ENCODE measurements at places on chromosomes 6 and 20. TPM values are rescaled to one million over a fixed set of nuclear protein-coding genes. Genes with fewer than 3 reads are reported as not detected.

The LRRN4 gene
- 0.51 TPM for total RNA-seq

The BPIFB1 gene
- not detected for total RNA-seq

The GABRR1 gene
- not detected for total RNA-seq

The SLC17A4 gene
- total RNA-seq, result not detected

DNA sequence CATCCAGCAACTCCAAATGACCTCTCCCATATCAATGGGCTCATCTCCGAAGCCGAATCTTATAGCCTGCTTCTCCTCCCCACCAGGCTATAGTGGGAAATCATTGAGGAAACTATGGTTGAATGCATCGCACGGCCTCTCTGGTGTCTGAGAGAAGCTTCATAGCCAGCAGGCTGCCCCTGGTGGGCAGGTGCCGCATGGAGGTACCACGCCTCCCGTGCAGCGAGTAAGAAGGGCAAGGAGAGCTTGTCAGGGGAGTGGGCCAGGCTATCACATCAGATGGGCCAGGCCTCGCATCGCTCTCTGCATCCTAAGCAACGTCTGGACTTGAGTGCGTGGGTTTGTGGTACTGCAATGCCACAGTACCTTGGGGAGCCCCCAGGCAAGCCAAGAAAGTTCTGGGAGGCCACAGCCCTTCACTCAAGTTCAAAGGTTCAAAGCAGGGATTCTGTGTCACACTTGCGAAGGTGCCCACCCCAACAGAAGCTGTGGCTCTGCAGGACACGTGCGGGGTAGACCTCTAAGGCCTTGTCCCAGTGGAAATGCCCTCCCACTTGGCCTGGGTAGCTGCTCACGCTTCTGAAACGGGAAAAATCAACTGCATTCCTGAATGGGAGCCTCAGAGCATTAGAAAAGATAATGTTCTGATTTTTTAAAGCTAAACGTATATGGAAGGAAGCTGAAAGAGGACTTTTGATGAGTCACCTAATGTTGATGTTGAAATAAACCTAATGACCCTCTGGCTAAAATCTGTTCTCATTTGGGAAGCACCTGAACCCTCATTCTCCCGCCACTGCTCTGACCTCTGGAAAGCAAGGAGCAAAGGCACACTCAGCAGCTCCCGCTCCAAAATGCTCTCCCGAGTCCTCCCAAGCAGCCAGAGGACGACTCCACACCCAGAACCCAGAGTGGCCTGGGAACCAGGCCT is 8.4 kb upstream of the IRF4 start:
- DNase-seq, result no peak

GRCh38 chr6:89966913-89967312 is 72.6 kb downstream of the GJA10 start:
- no peak for DNase-seq

DNA sequence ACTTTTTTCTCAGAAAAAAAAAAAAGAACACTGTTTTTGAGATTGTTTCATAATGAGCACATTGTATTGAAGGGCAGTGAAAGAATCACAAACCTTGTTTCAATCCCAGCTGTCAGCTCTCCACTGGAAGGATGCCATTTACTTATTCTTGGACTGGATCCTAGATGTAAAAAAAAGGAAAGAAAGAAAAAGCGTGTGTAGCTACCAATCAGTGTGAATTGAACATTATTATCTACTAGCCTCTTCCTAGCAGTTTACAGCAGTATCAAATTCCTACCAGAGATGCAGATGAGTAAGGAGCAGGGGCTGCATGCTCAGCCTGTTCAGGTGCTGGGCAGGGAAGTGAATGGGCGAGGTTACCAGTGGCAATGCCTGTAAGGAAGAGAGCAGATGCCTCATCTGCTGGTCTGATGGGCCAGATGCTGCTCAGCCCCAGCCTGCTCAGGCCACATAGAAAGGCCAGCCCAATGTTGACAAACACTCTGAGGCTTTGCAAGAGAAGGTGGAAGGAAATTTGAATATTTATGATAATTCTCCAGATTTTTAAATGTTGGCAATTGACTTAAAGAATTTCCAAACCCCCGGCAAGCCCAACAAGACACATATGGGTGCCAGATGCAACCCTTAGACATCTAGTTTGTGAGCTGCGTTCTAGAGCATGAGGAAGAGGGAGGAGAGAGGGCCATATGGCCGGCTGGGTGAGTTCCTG is 189.5 kb downstream of the IBTK start:
- peak; percentile 33 for DNase-seq

DNA sequence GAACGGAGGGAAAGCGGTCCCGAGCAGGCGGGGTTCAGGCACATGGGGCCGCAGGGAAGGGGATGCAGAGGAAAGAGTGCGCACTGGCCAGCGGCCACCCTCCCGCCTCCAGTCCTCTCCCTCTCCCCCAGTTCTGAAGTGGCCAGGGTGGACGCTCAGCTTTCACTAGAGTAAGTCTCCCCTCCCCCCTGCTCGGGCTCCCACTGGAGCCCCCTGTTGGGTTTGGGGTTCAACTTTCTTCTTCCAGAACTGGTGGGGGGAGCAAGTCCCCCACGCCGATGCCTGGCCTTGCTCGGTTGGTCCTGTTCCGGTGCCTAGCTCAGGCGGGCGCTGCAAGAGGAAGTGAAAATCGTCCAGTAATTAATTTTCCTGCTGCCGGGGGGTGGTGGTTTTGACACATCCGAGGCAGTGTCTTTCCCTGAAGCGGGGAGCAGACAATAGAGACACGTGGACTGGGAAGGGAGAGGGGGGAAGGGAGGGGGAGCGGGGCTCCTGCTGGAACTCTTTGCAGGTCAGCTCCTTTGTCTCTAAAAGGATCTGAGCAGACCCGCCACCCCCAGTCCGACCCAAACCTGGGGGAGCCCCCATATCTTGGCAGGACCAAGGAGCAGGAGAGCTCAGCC is 824 bp upstream of the SCRT2 start:
- DNase-seq, result no peak

GRCh38 chr6:11761744-11762620 is 16.6 kb downstream of the ADTRP start:
- no peak for DNase-seq

- no peak for DNase-seq
Observed at GRCh38 chr6:156113631-156114030, 658.0 kb upstream of the NOX3 start.
